NCI-H524 treated with DMSO at 0.1 percent for 48 hours (cell line): ENCODE measurements at places on chromosomes 6 and 20.

GRCh38 chr20:13525225-13525940 is 113.3 kb downstream of the TASP1 start:
- DNase-seq, result no peak

DNA sequence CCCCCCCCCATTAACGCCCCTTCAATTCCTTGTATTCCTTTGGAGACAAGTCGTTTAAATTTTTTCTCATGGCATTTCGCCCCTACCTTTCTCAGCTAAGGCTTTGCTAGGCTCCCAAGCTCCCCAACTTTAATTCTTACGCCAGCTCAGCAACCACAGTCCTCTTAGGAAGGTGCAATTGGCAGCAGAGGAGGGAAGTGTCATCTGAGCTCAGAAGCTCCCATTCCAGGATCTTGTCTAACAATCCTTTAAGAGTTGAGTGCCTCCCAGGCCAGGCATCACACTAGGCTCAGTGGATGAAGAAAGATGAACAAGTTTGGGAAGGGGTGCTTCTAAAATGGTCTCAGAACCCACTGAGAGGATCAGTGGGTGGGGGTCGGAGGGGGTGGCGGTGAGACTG is 131.2 kb upstream of the AKAP12 start:
- no peak for DNase-seq

DNA sequence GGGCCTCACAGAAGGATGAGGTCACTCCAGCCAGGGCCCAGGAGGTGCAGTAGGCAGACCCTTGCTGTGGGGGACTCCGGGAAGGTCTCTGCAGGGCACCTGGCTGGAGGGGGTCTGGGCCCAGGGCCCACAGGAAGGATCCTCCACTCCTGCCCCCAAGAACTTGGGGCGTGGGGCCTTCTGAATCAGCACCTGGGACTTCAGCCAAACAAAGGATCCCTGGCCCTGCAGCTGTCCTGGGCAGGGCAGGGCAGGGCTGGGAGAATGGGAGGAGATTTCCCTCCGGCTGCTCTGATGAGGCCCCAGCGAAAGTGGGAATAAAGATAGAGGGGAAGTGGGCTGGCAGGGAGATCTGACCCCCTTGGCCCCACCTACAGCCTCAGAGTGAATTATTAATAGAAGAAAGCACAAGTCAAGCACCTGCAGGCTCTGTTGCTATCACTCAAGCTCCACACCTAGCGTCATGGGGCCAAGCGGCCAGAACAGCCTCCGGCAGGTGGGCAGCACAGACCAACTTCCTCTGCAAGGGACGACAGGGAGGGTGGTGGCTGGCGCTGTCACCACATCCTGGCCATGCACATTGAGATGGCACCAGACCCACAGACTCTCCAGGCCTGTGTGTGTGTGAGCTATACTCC is 61.6 kb upstream of the MRPS10 start:
- DNase-seq, result no peak

DNA sequence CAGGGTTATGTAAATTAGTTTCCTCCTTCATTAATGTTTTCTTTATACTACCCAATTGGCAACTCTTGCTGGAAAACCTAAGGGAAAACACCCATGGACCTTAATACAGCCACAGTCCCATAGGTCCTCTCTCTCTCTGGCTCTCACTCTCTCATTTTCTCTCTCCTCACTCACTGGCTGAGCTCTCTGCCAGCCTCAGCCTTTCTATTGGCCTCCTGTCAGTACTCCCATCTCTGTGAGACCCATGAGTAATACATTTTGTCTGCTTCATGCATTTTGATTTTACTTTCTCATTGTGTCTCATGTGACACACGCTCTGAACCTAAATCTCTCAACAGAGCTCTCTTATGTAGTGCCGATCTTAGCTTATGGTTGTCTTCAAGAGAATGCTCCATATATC is 907.5 kb downstream of the C6orf118 start:
- DNase-seq, result no peak

- DNase-seq, result no peak
These were observed 315.8 kb upstream of the SOX4 start for GRCh38 chr6:21277601-21278374.

- no peak for DNase-seq
These were observed 8.4 kb downstream of the ZNF341 start for GRCh38 chr20:33740189-33740588.

DNA sequence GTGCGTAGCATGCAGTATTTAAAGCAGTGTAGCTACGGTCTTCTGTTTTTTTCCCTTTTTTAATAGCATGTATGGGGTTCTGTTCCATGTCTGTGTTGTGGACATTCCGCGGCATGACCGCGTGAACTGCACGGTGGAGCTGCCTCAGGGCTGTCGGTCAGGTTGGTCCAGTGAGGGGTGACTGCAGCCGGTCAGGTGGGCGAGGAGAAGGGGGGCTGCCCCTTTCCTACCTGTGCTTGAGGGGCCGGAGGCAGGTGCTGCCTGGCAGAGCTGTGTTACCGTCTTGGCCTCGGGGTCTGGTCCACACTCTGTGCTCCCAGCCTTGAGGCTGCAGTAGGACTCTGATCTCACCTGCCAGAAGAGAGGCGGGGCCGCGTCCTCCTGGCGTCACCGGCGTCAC is 24.5 kb downstream of the UCKL1 start:
- DNase-seq, result no peak

DNA sequence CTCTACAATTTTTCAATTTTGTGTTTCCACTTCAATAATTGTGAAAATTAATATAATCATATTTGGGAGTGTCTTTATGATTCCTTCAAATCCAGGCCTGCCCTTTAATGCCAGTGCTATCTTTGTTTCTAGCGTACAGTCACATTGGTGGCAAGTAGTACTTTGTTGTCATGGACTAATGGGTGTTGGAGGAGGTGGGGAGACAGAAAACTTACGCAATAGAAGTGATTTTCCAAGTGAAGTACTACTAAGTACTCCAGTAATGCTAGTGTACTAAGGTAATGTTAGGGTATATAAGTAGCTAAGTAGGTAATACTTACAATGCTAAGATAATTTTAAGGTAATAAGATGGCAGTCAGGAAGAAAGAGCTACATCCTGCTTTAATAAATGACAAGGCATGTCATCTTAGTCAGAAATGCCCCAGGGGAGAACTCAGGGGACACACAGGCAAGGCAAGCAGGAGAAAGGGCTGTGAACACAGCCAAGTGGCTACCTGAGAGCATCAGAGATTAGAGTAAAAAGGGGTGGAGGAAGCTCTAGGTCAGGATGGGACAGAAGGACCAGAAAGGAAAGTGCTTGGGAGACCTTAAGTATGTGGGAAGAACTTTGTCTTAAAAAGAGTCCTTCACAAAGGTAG is 217.2 kb upstream of the PRDM1 start:
- no peak for DNase-seq

DNA sequence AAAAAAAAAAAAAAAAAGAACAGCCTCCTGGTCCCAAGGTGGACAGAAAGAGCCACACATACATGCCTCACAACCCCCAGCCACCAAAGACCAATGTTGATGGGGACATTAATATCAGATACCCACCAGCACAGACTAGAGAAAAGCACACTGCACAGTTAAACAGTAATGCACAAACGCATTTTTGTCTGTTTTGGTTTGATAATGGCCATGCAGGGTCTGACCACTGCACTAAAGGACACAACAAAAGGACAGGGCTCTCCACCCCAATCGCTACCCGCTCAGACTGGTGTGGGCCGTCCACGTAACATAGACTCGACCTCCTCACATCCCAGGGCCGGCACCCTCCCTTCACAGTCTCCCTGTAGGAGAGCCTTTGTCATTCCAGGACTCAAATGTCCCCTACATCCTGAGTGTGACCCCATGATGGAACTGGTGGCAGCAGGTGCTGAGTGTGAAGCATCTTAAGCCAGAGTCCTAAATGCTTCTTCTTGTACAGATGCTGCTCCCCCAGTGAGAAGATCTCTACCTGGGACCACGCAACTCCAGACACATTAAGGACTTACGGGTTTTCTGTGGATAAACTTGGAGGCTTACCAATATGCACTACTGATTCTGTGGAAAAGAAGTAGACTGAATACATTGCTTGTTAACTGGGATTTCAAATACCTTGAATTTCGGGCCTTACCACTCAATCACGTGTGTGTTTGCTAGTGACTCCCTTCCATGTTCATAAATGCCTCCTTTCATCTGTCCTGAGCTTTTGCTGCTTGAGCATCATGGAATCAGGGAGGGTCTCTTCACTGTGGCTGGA is 28.0 kb downstream of the RRBP1 start:
- no peak for DNase-seq

- no peak for DNase-seq
These were observed 647.5 kb downstream of the UTRN start for GRCh38 chr6:144932621-144933020.

- no peak for DNase-seq
These were observed 24.8 kb downstream of the C6orf15 start for GRCh38 chr6:31087494-31088089.

DNA sequence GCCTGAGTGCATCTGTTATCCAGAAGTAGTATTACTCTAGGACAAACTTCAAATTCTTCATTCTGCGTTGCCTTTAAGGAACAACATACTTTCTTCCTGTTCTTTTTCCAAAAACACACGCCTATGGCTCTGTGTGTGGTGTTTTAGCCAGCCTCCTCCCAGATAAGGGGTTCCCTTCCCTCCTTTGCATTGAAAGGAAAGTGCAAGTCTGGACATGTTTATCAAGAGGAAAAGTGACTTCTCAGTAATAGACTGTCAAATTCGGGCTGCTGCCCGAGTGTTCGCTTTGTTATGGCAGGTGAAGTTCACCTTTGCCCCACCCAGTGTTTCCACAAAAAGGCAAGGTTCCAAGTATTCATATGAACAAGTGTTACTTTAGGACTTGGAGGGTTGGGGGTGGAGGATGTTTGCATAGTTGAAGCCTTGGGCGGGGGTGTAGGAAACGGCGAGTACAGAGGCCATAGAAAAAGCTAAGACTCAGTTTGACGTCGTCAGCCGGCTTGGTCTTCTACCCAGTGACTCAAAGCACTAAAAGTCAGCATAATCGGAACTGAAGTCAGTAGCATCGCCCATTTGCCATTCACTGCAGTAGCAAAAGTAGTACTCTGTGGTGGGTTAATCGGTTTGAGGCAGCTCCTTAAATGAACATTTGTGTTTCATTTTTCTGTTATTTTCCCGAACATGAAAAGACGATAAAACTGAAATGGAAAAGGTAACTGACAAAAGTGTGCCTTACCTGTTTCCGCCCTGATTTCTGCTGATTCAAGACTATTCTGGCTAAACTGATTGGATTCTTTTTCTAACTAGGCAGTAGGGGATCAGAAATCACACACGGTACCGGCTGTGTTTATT is 12.5 kb downstream of the PRDM1 start:
- DNase-seq, result no peak

- DNase-seq, result peak; percentile 87
These were observed 21.7 kb downstream of the RIPK1 start for GRCh38 chr6:3090013-3090412.

- DNase-seq, result no peak
These were observed 28.1 kb downstream of the ANGPT4 start for GRCh38 chr20:888057-888456.

- DNase-seq, result no peak
These were observed 105.4 kb upstream of the LY86 start for GRCh38 chr6:6483168-6483567.

DNA sequence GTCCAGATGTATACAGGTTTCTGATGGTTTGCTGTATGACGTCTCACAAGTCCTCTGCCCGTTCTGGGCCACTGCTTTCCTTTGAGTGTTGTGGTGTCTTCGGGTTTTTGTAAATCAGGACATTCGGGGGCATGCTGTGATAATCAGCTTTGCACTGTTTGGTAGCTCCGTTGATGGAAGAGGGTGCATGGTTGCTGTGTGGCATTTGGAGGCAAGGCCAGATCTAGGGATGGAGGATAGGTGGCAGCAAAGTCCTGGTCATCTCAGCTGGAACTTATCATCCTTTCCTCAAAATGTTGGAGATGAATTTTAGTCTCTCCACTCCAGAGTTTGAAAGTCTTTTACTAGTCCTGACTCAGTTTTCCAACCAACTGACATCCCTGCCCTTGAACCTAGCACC is 91.0 kb downstream of the SCP2D1 start:
- DNase-seq, result no peak

DNA sequence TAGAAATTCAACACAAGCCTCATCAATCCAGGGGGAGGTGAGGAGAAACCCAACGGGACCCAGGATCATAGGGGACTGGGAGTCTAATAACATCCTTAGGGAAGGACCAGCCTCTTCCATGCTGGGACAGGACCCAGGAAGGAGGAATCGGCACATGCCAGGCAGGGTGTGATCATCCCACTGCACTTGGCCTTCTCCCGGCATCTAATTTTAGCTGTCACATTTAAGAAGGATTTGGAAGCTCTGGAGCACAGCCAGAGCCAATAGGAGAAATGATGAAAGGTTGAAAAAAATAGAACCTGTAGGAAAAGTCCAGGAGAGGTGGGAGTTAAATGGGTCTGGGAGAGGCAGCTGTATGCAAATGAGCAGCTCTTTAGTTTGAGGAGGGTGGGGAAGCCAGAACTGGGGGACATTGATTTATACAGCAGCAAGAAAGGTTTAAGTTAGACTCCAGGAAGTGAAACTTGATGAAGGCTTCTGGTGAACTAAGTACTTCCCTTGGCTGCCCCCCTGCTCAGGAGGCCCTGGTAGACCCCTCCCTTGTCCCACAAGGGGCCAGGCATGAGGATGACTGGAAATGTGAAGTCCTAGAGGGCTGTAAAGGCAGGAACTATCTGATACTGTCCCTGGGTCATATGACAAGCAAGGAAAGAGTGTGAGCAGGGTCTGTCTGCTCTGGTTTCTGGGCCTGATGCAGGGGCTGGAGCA is 260.3 kb downstream of the LRFN2 start:
- no peak for DNase-seq

GRCh38 chr20:11170565-11170964 is 496.8 kb upstream of the JAG1 start:
- DNase-seq, result no peak

- no peak for DNase-seq
These were observed 243.1 kb upstream of the SLC35B3 start for GRCh38 chr6:8678466-8678865.

DNA sequence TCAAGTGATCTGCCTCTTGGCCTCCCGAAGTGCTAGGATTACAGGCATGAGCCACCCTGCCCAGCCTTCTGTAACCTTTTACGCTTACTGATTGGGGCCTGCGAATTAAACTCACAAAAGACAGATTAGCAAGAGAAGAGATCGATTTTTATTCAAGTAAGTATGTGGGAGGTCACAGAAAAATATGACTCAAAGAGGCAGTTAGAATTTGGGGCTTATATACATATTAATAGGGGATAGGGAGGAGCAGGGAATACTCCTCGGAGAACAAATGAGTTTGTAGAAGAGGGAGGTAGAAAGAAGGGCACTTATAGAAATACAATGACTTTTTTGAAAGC is 78.9 kb downstream of the CD24 start:
- no peak for DNase-seq

- DNase-seq, result no peak
These were observed 171.4 kb upstream of the RSPO3 start for GRCh38 chr6:126947070-126947469.
